ENCODE measurements at places on chromosomes 2 and 18. TPM values are rescaled to one million over a fixed set of nuclear protein-coding genes. Genes with fewer than 3 reads are reported as not detected.

DNA sequence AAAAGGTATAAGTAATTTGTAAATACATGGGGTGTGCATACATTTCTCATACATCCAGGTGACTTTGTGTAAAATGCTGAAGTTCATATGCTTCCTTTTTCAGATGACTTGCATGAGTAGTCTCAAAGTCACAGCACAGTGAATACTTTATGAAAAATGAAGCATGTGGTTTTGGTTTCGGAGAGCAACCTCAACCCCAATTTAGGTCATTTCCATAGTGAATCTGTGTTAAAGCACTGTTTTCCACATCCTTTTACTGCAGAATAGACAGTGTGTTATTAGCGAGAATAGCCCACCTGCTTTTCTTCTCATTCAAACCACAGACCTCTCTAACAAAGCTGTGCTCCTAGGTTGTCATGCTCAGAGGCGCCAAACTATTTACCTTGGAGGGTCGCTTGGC, 204.4 kb upstream of the RASGRP3 start:
- no peak for DNase-seq

GRCh38 chr2:166375736-166376487, at the start of gene SCN9A:
SCN9A (minus strand) TSS chr2:166375944; CDS start chr2:166311756, 64,188 bp downstream.
- DNase-seq: peak; percentile 39

- DNase-seq: no peak
These were observed 114.0 kb upstream of the SLC39A10 start for GRCh38 chr2:195543063-195543462.

DNA sequence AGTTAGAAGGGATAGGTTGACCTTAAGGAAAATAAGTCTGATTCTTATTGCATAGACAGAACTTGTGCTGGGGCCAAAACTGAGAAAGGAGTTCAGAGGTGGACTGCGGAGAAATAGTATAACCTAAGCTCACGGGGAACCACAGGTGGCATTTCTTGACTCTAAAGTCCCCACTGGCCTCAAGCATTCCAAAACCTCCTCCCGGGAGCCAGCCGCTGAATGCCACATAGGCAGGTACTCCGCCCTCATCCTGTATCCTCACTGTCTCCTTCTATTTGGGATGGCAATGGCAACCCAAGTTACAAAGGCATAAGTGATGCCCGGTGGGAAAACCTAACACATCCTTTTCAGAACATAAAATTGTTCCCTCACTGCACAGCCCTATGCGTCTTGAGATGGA, 173.0 kb downstream of the SP3 start:
- no peak for DNase-seq

- no peak for DNase-seq
These were observed 60.3 kb downstream of the ARMC9 start for GRCh38 chr2:231258701-231259100.

DNA sequence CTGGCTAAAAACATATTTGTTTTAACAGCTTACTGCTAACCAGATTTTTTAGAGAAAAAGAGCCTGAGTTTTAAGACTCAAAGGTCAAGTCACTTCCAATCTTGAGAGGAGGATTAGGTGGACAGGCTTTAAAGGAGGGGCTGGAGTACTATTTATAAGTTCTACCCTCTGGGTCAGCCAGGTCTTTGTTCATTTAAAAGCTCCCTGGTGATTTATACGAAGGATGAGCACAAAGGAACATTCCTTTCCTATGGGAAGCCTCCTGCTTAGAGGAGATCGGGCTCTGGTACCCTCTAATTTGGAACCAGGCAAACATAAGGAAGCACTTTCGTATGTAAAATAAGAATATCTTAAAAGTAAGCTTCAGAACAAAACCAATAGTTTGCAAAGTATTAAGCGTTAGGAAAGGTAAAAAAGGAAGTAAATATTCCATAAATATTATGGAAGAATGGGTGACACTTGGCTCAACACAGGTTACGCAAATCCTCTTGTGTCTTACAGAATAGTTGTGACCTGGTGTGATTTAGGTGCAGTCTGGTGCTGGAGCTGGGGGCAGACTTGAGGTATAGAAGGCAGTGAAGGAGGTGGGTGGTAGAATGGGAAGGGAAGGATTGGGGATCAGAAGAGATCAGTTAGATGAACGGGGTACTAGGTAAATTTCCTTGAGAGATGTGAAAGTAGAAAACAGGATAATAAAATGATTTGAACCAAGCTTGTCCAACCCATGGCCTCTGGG, 35.6 kb downstream of the PDE6D start:
- DNase-seq: no peak

DNA sequence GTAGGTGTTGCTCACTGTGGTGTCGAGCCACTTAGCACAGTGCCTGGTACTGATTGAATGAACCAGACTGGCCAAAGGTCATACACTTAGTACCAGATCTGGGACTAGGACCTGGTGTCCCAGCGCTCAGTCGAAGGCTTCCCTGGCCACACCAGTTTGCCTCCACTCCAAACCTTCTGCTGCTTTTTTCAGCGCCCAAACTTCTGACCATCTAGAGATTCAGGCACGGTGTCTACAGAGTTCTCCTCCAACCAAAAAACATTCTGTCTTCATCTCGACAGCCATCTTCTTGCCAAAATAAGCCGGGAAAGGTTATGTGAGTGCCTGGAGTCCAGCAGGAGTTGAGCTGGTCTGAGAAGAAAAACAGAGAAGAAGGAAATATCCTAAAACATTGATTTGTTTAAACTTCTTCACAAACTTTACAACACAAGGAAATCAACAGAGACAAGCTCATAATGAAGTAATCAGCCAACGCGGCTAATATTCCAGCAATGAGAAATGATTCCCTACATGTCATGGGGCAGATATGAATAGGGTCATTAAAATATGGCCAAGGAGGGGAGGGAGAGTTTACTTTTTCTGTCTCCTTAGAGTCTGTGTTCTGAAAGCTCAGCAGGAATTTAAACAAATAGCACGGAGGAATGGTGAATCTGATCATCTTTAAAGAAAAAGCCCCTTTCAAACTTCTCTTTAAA, 2.3 kb upstream of the GLI2 start:
- DNase-seq: no peak

GRCh38 chr2:239370876-239371725, 29.7 kb downstream of the HDAC4 start:
- DNase-seq: no peak

- DNase-seq: no peak
These were observed 46.2 kb upstream of the NABP1 start for GRCh38 chr2:191631754-191632153.

DNA sequence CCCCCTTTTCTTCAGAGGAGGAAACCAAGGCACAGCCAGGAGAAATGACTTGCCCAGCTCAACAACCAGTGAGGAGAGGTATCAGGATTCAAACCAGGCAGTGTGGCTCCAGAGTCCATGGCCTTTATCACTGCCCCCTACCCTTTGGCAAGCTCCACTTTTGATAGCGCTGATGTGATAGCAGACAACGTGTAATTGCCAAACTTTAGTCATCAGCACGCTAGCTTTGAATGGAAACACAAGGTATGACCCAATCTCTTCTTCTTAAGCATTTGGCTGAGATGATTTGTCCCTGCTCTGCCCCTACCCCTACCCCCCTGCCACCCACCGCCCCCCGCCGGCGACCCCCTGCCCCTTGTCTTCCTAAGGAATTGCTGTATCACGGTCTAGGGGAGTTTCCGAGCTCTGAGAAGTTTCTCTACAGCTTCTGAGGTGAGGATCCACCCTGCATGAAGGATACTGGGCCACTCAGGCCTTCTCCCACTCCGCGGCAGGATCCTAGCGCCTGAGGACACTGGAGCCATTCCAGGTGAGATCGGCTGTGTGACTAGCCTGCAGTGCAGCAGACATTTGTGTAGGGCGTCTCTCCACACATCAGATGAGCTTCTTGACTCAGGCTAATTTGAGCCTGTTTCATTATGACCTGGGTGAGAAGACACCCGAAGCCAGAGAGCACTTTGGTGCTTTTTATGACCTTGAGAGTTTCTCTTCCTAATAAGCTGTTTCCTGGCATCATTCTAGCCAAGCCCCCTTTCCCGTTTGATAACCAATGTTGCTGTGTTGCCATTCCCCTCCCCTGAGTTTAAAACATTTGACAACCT, 75.1 kb upstream of the MAP4K4 start:
- no peak for DNase-seq

- no peak for DNase-seq
These were observed 30.1 kb downstream of the SPRED2 start for GRCh38 chr2:65402323-65402722.

GRCh38 chr2:133586978-133587377, 18.7 kb upstream of the NCKAP5 start:
- no peak for DNase-seq

DNA sequence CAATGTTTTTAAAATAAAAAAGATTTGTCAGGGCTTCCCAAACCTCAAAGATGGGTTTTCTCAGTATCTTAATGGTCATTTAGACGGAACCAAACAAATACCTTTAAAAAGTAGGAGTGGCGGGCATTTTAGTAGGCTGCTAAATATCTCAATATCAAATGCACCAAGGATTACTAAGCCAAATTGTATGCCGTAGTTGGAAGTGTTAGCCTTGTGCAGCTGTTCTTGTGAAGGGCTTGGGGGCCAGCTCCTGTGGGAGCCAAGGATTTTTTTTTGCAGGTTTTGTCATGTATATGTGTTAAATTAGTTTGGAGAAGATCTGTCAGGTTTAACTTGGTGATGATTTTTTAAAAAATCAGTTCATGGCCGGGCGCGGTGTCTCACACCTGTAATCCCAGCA, 52.1 kb downstream of the ACTR2 start:
- DNase-seq: no peak

GRCh38 chr2:170525566-170525900, 189.6 kb upstream of the SP5 start:
- no peak for DNase-seq

GRCh38 chr18:58639751-58640427, 11.0 kb upstream of the ALPK2 start:
- no peak for DNase-seq

DNA sequence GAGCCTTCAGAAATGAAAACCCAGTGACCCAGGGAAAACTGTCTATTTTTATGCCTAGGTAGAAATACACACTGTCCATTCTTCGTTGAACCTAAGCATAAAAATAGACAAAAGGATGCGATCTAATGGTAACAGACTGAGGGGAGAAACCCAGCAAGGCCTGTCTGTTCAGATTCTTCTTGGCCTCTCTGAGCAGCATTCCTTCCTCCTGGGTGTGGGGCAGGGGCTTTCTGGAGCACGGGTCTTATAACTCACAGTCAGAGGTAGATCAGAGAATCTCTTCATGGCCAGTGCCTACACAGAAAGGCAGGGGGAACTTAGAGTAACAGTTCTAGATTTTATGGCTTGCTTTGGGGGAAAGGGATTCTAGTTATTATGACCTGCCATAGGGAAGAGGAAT, 56.0 kb downstream of the PKDCC start:
- no peak for DNase-seq

GRCh38 chr2:29446847-29447246, 331.6 kb downstream of the CLIP4 start:
- no peak for DNase-seq

- no peak for DNase-seq
These were observed 14.5 kb upstream of the TTR start for GRCh38 chr18:31577195-31577594.

GRCh38 chr18:43805646-43806194, 528.4 kb upstream of the SYT4 start:
- no peak for DNase-seq

DNA sequence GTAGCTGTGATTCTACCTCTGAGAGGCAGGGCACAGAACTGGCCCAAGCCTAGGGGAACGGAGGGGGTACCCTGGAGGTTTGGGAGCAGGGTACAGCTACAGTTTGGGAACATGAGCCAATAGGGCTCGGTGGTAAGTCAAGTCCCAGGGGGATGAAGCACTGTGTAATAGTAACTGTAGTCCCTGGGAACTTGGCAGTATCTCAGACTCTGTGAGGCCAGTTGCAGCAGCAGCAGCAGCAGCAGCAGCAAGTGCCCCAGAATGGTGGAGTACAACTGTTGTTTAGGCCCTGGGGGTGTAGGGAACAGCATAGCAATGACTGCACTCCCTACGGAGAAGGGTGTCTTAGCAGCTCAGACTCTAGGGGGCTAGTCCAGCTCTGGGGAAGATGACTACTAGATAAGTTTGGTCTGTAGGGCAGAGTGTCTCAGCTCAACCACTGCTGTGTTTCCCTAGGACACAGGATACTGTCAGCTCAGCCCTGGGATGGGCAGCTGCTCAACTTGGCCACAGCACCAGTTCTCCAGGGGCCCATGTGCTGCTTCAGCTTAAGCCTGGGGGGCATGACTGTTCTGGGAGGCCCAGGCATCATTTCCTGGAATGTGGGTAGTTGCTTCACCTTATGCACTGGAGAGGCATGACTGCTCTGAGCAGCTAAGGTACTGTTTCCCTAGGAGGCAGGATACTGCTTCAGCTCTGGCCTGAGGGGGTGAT, 20.5 kb downstream of the CARF start:
- no peak for DNase-seq

DNA sequence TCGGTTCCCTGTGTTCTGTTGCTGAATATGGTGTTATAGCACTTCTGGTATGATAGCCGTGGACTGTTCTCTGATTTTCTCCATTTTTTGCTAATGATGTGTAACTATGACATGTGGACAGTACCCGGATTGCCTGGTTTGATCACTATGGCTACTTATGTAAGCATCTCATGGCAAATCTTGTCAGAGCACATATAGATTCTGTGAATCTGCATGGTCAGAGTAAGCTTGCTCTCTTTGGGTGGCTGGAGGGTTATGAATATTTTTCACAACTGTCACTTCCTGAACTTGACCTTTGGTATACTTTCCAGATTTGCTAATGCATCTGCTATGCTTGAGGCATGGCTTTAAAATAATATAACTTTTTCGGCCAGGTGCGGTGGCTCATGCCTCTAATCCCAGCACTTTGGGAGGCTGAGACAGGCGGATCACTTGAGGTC, 36.8 kb upstream of the ATP8B1 start:
- no peak for DNase-seq

DNA sequence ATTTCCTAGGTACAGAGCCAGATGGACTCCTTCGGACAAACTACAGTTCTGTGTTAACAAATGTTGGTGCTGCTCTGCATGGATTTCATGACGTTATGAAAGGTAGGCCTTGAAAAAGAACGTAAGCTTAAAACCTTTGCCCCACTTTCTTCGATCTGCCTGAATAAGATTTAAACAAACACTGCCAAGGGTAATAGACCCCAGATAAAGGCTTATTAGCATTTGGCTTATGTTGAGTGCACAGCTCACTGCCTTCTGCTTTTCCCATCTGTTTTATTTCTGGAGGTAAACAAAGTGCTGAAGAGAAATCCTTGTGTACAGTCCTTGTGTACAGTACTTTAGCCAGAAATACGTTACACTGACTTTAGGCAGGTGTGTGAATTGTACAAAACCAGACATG, 50.0 kb upstream of the STON1 start:
- DNase-seq: no peak

- no peak for DNase-seq
These were observed 61.3 kb downstream of the PMAIP1 start for GRCh38 chr18:59961070-59961469.

- no peak for DNase-seq
These were observed 130.9 kb downstream of the UXS1 start for GRCh38 chr2:106063181-106063580.

- DNase-seq: no peak
These were observed 23.0 kb downstream of the BIN1 start for GRCh38 chr2:127083819-127084503.

The CCDC141 gene
- 0.35 TPM for polyA plus RNA-seq

The PEX13 gene
- 23.6 TPM for polyA plus RNA-seq

The PSMA8 gene
- polyA plus RNA-seq: not detected

The KYNU gene
- polyA plus RNA-seq: 7.1 TPM

The NYAP2 gene
- 0.08 TPM for polyA plus RNA-seq

The COL4A3 gene
- polyA plus RNA-seq: 70.2 TPM

The SPRED2 gene
- 38.8 TPM for polyA plus RNA-seq

The VWA3B gene
- 0.42 TPM for polyA plus RNA-seq

Measured in left renal cortex interstitium (tissue), 4 donors.